Stimulated activated CD4-positive, alpha-beta T cell treated with anti-CD3 and anti-CD28 coated beads, Interleukin-1b, Interleukin-23, amount 100 ng/mL, for 1 hour (primary cell): ENCODE measurements at places on chromosomes 1 and 21.
A peak's percentile ranks its signal among the peaks of the same experiment; 100 is the strongest.

DNA sequence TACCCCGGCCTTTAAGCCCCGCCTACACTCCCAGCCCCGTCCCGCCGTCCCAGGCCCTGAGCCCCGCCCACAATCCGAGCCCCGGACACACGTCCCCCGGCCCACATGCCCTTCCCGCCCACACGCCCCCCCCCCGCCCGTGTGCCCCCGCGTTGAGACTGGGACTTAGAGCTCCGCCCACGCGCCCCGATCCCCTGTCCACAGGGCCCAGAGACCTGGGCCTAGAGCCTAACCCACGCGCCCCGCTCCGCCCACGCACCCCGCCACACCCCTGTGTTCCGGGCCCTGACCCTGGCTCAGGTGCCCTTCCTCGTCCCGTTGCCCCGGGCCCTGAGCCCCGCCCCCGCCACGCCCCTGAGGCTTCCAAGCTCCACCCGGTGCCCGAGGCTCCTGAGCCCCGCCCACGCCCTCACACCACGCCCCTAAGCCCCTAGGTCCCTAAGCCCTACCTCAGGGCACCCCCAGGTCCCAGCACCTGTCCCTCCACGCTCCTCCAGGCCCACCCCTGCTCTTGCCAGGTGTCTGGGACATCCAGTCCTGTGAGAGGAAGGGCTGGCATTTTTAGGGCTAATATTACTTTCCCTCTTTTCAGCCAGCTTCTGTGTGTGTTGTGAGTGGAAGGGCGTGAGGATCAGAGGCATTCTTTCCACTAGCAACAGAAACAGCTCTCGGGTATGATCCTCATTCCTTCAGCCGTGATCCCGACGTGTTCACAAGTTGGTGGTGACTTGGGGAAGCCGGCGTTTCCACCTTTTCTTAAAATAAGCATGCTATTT is 552 bp upstream of the GPR157 start:
- peak; percentile 69 for DNase-seq

DNA sequence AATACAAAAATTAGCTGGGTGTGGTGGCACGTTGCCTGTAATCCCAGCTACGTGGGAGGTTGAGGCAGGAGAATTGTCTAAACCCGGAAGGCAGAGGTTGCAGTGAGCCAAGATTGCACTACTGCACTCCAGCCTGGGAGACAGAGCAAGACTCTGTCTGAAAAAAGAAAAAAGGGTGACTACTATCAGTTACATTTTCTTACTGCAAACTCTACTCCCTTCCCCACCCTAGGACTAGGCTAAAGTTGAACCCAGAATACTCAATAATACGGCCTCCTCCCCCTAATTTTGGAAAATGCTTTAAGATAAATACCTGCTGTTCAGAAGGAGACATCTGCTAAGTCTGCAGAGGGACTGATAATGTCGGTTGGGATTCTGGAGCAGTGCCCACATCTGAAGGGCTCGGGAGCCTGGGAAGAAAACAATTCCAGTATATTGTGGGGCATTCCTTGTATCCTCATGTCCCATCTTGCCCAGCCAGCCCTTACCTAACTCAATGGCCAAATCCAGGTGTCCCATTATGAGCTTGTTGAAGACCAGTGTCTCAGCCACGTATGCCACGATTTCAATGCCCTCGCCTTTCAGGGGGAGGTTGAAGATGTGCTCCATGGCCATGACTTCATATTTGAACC is 89.7 kb downstream of the ADCY10 start:
- no peak for DNase-seq

GRCh38 chr1:202723708-202724107 is 13.5 kb upstream of the SYT2 start:
- no peak for DNase-seq

GRCh38 chr1:193335806-193336428 is 149.5 kb upstream of the B3GALT2 start:
- no peak for DNase-seq

GRCh38 chr1:101376121-101377083 is 139.6 kb downstream of the S1PR1 start:
- DNase-seq = no peak

- peak; percentile 16 for DNase-seq
Measured at GRCh38 chr1:41496080-41497055, 11.9 kb upstream of the EDN2 start.

DNA sequence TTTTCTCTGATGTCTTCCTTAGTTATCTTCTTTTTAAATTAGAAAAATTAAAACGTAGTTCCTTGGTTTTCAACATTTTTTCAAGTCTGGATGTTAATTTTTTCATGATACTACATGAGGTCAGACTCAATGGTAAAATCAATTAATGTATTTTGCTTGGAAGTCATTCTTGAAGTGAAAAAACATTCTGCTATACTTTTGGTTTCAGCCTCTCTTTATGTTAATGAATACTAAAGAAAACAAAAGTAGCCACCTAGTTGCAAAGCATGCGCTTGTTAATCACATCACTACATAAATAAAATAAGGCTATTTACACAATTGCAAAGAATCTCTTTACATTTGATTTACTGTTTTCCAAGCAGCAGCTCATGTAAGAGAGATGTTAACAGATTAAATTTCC is 170.4 kb downstream of the LIPI start:
- DNase-seq = no peak

GRCh38 chr1:37879865-37880264 is 20.5 kb upstream of the MTF1 start:
- DNase-seq = no peak

- no peak for DNase-seq
Measured at GRCh38 chr1:14253676-14254075, 344.8 kb upstream of the KAZN start.

DNA sequence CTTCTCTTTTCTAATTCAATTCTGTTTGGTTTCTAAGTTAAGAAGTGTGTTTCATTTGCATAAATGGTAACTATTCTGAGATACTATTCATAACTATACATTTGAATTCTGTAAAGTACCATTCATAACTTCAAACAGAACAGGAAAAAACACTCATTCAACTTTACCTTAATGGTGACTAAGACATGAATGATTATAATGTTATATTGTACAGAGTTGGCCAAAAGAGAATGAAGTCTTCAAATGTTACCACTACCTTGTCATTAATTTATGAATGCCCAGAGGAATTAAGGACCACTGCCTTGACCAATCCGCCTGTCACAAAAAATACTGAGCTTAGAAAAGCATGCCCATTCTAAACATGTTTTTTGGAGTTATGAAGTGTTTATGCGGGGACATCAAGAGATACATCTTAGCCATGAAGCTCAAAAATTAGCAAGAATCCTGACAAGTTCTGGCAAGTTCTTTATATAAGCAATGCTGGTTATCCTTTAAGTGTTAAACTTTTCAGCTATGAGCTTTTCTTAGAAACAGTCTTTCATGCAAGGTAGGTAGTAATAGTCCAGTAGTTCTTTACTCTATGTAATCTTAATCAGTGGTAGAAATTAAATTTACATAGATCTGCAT is 7.9 kb downstream of the WASF2 start:
- no peak for DNase-seq
